Naive thymus-derived CD8-positive, alpha-beta T cell (primary cell): ENCODE measurements at places on chromosomes 11 and 22.
A peak's percentile ranks its signal among the peaks of the same experiment; 100 is the strongest.

- DNase-seq, result no peak
Measured at GRCh38 chr11:11426226-11426952, 73.3 kb upstream of the CSNK2A3 start.

DNA sequence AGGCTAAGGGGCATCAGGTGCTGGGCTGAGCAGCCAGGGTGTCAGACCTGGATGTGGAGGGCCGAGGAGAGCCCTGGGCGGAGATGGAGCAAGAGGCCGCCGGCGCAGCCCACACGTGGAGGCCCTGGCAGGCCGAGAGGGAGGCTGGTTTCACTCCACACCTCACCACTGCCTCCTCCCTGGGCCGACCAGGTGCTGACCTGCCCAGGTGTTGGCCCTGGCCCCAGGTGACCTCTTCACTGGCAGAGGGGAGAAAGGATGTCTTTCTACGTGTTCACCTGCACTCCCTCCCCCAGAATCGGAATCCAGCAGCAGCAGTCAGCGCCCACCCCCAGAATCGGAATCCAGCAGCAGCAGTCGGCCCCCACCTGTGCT lies 781 bp downstream of the ANO9 start:
- DNase-seq, result no peak

- no peak for DNase-seq
Measured at GRCh38 chr22:22462813-22463567, 45.6 kb downstream of the ZNF280B start.

- DNase-seq, result peak; percentile 52
Measured at GRCh38 chr22:45296628-45297297, 12.0 kb downstream of the UPK3A start.

DNA sequence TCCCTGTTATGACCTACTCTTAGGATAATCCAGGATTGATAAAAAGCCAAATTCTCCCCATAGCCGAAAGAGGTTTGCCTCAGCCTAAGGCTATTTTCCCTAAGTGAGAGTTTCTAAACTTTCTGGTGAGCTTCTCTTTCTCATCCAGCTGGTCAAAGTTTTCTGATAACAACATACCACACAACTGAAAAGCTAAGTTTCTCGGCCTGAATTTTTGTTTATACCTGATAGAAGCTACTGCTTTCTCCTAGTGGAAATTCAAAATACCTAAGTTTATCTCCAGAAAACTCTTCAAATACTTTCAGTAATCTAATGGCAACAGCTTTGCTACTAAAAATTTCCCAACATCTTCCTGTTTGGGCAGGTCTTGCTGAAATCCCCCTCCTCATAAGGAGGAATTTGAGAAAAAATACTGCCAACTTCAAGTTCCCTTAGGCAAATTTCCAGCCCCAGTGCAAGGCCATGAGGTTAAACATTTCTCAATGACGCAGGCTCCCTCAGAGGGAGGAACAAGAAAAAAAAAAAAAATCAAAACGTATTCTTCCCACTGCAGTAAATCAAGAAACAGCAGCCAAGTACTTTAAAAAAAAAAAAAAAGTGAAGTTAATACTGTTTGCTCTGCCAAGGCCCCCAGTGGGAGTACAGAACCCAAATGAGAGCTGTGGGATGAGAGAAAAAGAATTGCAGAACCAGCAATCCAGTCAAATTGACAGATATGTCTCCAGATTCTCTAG lies 127.0 kb downstream of the MRTFA start:
- DNase-seq, result no peak

DNA sequence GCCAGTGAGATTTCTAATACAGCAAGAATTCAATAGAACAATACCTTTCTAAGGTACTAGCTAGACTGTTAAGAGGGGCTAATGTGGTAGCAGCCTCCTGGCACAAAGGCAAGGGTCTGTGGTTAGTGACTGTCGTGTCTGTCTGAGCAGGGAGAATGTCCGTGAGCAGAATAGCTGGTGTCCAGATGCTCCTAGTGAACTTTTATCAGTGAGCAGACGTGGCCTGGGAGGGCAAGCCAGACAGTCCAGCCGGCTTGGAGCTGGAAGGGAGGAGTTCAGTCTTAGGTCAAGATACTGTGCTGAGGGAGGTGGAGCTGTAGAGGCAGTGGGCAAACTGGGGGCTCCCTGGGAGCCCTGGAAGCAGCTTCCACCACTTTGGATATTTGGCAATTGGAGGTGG lies 138.6 kb downstream of the TEAD1 start:
- DNase-seq, result no peak

GRCh38 chr11:10886652-10887250 lies 28.9 kb upstream of the ZBED5 start:
- DNase-seq, result no peak
